ENCODE measurements at places on chromosomes 16 and 17. TPM values are rescaled to one million over a fixed set of nuclear protein-coding genes. Genes with fewer than 3 reads are reported as not detected.
A peak's percentile ranks its signal among the peaks of the same experiment; 100 is the strongest.

DNA sequence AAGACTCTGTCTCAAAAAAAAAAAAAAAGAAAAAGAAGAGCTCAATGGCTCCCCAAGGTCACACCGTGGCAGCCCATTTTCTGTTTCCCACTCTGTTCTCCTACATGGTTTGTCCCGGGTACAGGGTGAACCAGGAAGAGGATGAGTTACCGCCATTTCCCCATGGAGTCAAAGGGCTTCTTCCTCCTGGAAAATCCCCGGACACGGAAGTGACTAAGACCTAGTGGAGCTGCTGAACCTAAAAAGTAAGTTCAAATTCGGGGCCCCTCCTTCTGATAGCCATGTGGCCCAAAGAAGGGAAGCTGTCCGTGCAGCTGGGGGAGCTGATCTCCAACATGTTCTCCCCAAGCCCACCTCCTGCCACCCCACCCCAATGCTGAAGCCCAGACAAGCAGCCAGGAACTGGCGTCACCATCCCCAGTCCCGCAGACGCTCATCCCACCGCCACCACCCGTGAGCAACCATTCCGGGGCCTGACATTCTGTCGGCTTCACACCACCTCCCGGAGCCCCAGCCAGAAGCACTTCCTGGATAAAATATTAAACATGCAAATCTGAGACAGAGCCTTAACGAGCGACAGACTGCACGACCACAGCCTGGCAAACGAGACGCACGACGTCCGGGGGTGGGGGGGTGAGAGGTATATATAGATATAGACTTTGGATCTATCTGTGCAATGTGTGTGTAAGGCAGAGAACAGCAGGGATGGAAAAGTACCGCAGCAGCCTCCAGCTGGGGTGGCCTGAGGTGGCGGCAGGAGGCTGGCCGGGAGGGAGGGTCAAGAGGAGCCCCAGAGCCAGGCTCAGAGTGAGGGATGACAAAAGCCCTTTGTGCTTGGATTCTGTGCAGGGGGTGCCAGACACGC, 17.6 kb downstream of the EPOP start:
- no peak for DNase-seq

DNA sequence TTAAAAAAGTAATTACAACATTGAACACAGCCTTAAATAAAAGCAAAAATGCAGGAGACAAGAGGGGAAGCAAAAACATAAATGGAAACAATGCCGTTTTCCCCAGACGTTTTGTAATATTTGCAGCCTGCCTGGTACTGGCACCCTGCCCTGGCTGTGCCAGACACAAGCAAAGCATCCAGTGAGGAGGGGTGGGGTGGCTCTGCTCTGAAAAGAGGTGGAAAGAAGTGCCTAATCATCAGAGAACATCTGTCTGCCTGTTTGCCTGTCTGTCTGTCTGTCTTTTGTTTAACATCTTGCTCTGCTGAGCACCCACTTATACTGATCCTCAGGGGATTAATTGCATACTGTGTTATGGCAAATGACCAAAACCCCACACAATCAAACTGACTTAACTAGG, 62.7 kb downstream of the C16orf82 start:
- DNase-seq: no peak

Gene JPT1
- total RNA-seq: 271 TPM

DNA sequence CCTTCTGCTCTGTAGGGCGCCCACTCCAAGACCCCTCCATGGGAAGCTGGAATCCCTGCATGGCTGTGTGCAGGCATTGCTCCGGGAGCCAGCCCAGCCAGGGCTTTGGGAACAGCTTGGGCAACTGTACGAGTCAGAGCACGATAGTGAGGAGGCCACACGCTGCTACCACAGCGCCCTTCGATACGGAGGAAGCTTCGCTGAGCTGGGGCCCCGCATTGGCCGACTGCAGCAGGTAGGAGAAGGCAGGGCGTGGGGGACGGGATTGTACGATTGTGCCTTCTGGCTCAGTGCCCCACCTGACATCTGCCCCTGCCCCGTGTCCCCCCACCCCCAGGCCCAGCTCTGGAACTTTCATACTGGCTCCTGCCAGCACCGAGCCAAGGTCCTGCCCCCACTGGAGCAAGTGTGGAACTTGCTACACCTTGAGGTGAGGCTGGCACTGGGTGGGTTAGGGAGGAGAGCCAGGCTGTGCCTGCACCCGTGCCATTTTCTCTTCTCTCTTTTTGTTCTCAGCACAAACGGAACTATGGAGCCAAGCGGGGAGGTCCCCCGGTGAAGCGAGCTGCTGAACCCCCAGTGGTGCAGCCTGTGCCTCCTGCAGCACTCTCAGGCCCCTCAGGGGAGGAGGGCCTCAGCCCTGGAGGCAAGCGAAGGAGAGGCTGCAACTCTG, 8.7 kb upstream of the TMEM88 start:
- DNase-seq: no peak

DNA sequence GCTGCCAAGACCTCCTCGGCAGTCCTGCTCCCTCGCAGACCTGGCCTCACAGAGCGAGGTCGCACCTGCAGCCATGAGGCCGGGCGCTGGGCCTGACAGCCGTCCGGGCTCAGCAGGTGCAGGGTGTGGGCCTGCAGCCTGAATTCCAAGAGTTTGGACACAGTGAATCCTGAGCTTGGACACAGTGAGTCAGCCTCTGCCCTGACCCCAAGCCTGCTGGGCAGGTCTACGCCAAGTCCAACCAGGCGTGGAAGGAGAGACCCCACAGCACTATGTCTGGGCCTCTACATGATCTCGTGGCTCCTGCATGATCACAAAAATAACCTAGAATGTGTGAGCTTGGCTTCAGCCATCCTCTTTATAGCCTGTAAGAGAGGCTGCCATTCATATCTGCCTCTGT, 121.0 kb downstream of the C16orf95 start:
- DNase-seq: no peak

- DNase-seq: no peak
Measured at GRCh38 chr16:70703041-70703834, 17.4 kb upstream of the MTSS2 start.

- DNase-seq: no peak
Measured at GRCh38 chr17:80036715-80037477, 454 bp downstream of the CCDC40 start.

GRCh38 chr17:82674656-82675475, 23.6 kb downstream of the RAB40B start:
- DNase-seq: no peak

Gene TRIM37
- total RNA-seq: 27.7 TPM

Gene SYT17
- 0.54 TPM for total RNA-seq

Gene SLC16A11
- total RNA-seq: 0.34 TPM

DNA sequence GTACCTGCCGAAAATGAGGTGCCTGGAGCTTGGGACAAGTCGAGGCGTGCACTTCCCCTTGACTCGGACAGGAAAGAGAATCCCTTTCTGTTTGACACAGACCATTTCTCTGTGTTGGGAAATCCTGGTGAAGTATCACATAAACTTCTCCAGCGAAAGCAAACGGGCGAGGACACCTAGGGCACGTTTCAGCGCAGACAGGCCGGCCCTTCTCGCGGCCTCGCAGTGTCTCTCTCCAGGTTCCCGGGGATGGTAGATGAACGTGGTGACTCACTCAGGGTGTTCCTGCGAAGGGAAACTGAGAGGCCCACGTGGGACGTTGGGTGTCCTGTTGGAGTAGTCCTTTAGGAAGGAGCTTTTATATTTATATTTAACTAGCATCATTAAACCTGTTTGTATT, 36.3 kb upstream of the ZNF750 start:
- no peak for DNase-seq

Gene HAS3
- total RNA-seq: 0.73 TPM

- no peak for DNase-seq
Measured at GRCh38 chr17:82967268-82968032, 112.0 kb upstream of the METRNL start.

- no peak for DNase-seq
Measured at GRCh38 chr17:2218426-2218825, 85.2 kb downstream of the SMG6 start.

DNA sequence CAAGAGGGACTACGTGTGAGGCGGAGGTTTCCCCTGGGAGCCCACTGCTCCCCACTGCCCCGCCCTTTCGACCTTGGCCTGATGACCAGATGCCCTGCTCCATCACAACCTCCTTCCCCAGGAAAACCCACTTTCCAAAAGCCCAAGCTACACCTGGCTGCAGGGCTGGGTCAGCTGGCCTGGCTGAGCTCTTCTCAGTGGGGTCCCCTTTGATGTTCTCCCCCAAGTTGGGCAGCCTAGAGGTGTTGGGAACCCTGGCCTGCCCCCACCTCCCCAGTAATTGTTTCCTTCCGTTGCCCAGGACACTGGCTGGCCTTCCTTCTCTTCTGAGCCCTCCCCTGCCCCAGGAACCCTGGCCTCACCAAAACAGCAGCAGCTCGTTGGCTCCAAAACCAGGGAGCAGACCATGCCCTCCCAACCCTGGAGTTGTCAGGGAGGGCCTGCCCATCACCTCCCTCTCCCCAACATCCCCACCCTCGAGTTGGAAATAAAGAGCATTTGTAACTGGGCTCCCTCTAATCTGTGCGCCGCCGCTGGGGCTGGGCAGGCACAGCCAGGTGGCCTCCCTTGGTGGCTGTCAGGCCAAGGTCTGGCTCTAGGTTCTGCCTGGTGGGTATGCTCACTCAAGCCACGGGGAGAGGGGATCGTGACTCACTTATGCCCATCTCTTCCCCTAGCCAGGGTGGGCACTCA, 1.4 kb downstream of the CLDN9 start:
- DNase-seq: no peak

- DNase-seq: peak; percentile 78
Measured at GRCh38 chr16:180681-181564, 664 bp downstream of the HBQ1 start.

DNA sequence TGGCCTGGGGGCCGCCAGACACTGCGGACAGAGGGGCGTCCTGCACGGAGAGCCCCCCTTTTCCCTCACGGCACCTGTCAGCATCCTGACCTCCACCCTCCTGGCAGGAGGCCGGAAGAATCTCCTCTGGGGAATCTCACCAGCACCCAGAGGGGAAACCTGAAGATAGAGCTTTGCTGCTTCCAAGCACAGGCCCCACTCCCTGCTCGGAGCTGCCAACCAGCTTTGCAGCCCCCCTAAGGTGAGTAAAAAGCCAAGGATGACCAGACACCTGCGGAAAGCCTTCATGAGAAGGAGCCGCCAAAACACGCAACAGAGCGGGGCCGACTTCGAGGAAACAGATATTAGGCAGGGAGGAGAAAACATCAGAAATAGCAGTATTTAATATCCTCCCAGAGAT, 3.4 kb upstream of the RBFOX3 start:
- DNase-seq: no peak

Gene ASPHD1
- total RNA-seq: 4.7 TPM

GRCh38 chr17:17416400-17417360, 60.1 kb upstream of the MED9 start:
- DNase-seq: peak; percentile 5

GRCh38 chr17:7512824-7513540, 28.8 kb downstream of the POLR2A start:
- DNase-seq: no peak

Gene ZP2
- total RNA-seq: not detected
